ENCODE measurements at places on chromosomes 6 and 20.

- no peak for DNase-seq
Observed at GRCh38 chr6:145532361-145532760, 203.0 kb downstream of the EPM2A start.

DNA sequence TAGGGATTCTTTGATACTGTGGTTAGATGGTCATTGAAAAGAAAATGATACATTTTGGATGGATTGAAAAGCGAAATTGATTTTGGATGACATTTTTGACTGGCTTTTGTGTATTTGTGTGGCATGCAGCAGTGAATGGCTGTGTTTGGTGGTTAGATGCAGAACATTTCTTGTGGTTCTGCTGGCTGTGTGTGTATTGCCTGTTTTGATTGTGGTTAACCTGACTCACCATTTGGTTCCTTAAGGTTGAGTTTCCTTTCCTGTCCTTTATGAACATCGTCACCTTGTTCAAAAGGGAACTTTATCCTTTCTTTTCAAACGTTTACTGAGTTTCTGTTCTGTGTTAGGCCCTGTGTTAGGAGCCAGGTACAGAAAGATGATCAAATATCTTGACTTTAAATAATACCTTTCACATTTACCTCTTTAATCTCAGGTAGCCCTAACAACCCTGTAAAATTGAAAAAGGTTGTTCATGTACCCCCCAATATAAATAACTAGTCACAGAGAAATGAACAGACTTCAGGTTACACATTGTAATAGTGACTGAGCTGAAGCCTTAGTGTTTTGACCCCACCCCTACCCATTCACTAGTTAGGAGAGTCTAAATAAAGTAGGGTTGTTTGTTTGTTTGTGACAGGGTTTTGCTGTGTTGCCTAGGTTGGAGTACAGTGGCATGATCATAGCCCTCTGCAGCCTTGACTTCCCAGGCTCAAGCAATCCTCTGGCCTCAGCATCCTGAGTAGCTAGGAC is 23.8 kb downstream of the ANKS1A start:
- DNase-seq = no peak

DNA sequence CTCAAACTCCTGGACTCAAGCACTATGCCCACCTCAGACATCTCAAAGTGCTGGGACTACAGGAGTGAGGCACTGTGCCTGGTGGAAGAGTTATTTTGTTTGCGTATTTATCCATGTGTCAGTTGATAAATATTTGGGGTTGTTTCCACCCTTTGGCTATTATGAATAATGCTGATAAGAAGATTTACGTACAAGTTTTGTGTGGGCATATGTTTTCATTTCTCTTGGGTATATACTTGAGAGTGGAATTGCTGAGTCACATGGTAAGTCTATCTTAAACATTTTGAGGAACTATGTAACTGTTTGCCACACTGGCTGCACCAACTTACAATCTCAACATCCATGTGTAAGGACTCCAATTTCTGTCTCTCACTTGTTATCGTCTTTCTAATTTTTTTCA is 200.3 kb downstream of the RNGTT start:
- DNase-seq = no peak

DNA sequence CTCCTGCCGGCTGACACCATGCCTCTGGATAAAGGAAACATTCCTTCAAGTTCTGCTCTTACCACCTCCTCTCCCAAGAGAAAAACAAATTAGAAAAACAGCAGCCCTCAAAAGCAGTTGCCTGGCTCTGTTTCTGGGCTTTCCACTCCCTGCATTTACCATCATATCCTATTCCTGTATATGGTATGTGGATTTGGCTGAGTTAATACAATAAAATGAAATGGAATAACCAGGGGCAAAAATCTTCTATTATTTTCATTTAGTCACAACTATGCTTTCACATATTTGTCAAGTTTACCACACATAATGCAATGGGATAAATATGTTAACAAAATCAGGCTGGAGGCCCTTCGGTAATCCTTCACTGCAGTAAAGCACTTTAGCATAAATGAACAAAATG is 34.3 kb downstream of the COL12A1 start:
- no peak for DNase-seq

- no peak for DNase-seq
Observed at GRCh38 chr20:8578161-8578865, 446.2 kb downstream of the PLCB1 start.

- no peak for DNase-seq
Observed at GRCh38 chr20:1947535-1947846, 46.4 kb downstream of the PDYN start.

DNA sequence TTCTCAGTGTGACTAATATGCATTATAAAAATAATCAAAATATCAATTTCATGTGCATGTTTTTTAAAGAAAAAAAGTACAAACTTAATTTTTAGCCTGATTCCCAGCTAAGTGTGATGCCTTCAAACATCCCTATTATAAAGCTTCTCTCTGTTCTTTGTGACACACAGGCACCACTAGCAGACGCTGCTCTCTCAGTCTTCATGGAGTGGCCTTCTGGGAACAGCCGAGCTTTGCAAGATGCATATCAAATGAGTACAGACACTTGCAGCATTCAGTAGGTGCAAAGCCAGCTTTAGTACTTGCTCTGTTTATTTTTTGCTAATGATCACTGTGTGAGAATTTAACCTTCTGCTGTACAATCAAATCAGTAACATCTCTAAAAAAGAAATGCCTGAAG is 340.0 kb downstream of the ADGRB3 start:
- peak; percentile 71 for DNase-seq

- no peak for DNase-seq
Observed at GRCh38 chr20:61037498-61037897, 214.6 kb upstream of the CDH4 start.

DNA sequence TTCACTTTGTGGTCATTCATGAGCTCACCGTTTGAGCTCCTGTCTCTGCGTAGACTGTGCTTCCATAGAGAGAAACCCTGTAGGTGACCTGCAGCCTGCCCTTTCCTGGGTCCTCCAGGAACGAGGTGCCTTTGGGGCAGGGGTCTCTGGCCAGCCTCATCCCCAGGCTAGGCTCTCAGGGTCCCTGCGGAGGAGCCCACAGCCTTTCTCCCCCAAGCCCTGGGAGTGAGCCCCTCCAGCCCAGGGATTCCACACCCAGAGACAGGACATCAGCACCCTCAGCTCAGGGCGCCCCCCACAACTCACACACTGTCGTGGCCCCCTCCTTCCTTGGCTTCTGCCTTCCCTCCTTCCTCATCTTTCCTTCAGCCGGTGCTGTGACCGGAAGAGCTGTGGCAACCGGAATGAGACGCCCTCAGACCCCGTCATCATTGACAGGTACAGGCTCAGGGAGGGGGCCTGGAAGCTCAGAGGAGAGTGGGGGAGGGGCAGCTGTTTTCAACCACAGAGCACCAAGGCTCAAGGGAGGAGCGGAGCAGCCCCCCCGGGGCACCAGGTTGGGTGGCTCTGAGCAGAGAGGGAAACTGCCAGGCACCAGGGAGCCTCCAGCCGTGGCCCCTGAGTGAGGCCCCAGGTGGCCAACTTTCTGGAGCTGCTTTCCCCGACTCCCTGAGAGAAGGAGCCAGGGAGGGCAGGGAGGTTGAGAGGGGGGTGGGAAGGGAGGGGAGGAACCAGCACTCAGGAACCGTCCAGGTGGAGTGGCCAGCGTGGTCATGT is 16.8 kb downstream of the EBF4 start:
- DNase-seq = no peak

GRCh38 chr20:19019734-19020364 is 192.6 kb upstream of the SLC24A3 start:
- no peak for DNase-seq

- DNase-seq = no peak
Observed at GRCh38 chr6:132167929-132168892, 217.0 kb upstream of the CCN2 start.

GRCh38 chr6:129936329-129937165 is 75.4 kb upstream of the TMEM244 start:
- DNase-seq = peak; percentile 91

DNA sequence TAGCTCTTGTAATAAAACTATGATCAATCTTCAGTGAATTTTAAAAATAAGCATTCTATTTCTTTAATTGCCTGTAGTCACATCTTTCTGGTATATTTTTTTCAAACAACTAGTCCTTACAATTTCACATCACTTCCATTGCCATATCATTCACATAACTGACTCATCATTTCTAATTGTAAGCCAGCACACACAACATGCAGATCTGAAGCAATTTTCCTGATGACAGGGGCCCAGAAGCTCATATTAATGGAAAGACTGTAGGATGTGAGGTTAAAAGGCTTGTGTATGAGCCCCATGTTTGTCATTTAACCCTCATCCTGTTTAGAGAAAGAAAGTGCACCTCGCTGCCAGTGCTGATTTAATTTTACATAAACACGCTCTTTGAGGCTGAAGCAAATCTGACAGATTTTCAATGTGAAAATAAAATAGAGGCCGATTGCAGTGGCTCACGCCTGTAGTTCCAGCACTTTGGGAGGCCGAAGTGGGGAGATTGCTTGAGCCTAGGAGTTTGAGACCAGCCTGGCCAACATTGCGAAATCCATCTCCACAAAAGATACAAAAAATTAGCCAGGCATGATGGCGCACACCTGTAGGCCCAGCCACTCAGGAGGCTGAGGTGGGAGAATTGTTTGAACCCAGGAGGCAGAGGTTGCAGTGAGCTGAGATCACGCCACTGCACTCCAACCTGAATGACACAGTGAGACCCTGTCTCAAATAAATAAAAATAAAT is 40.1 kb upstream of the LTV1 start:
- no peak for DNase-seq

DNA sequence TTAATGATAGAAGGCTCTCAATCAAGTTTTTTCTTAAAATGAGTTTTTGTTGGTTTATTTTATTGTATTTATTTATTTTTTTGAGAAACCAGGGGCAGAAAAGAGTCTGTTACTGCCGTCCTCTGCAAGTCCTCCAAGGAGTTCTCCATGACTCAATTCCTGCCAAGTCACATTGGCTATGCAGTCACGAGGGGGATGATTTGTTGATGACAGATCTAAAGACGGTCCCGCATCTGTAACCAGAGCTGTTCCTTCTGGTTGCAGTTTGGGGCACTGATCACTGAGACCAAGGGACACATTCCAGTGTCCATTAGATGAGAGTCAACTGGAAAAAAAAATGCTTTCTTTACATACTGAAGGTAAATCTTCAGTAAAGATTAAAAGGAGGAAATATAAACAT is 13.9 kb upstream of the TSHZ2 start:
- no peak for DNase-seq

- no peak for DNase-seq
Observed at GRCh38 chr6:47822856-47823554, 41.2 kb downstream of the OPN5 start.

- no peak for DNase-seq
Observed at GRCh38 chr6:142189057-142189456, 42.0 kb downstream of the VTA1 start.

DNA sequence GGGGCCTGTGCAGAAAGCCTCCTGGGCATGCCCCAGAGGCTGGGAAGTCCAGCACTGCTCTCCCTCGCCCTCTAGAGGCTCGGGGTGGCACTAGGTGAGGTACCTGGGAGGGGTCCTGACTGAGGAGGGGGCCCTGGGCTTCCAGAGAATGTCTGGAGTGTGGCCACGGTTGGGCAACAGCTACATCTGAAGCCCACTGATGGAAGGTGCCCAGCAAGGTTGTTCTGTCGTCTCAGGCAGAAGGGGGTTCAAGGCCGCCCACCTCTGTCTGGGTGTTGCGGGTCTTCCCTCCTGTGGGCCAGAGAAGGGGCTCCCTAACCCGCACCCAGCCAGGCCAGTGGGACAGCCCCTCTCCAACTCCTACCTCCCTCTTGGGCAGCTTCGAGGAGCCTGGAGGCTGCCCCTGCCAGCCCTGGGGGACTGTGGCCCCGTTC is 11.4 kb upstream of the VEGFA start:
- DNase-seq = peak; percentile 81

- peak; percentile 32 for DNase-seq
Observed at GRCh38 chr6:161011492-161012480, 20.2 kb downstream of the MAP3K4 start.

DNA sequence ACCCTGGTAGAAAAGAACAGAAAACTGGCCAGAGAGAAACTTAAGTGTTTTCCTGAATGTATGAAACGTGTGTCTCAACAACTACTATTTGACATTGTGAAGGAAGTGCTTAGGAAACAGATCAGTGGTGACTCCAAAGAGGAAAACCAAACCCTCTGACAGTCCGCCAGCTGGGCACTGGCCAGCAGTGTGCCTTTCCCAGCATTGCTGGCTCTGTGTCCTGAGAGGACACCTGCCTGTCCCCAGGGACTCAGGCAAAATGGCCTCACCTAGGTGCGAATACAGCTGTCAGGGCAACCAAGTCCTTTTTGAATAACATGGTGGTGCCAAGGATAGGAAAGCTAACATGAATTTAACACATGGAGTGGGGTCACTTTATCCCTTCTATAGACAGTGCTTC is 72.5 kb downstream of the NDUFAF5 start:
- peak; percentile 20 for DNase-seq

GRCh38 chr6:136644597-136644952 is 94.4 kb upstream of the MAP7 start:
- DNase-seq = no peak

DNA sequence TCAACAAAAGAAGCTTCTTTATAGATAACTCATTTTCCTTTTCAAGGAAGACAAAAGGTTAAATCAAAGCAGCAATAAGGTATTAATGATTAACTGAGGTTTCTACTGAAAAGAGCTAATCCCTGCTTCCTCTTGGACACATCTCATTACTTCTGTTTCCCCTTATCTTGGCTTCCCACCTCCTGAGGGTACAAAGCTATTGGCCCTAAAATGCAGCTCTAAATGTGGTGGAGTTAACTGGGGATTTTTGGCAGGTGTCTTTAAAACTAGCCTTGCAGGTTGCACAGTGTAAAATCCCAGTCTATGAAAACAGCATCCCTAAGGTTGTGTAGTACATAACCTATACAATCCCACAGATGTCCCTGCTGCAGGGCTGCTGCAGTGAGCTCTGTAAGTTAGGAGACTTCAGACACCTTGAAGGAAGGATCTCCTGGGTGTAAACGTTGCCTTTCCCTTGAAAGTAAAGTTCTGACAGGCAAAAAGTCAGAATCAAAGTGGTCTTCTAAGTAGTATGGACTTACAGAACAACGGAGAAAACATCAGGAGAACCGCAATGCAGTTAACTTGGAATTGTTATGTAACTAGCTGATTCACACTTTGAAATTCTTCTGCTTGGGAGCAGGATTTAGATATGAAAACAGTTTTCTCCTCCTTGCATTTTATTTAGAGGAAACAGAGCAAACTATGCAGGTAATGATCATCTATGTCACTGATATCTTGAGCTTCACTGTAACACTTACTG is 71.7 kb upstream of the TRAF3IP2 start:
- no peak for DNase-seq

- no peak for DNase-seq
Observed at GRCh38 chr20:61733216-61733615, 332.5 kb downstream of the TAF4 start.

- no peak for DNase-seq
Observed at GRCh38 chr6:123658848-123659247, 22.1 kb upstream of the TRDN start.

- DNase-seq = no peak
Observed at GRCh38 chr6:15716889-15717288, 54.1 kb upstream of the DTNBP1 start.

GRCh38 chr6:4270001-4270400 is 134.6 kb upstream of the ECI2 start:
- no peak for DNase-seq
